Right ventricle myocardium superior (tissue), 1 donor: ENCODE measurements at places on chromosomes 11 and 22. TPM values are rescaled to one million over a fixed set of nuclear protein-coding genes. Genes with fewer than 3 reads are reported as not detected.

DNA sequence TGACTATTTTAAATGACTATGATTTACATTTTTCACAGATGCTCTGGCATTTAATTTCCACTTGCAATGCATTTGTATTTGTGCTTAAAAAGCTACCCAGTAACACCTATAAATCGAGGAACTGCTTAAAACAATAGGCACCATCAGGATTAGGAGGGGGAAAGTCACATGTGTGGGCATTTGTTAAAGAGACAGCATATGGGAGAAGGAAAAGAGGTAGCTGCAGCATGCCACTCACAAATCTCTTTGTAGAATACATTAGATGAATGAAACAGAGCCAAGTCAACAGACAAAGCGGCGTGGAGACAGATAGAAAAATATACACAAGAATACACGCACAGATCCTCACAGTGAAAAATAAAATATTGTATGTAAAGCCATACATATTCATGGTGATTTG lies 228.0 kb downstream of the CADM1 start:
- no peak for DNase-seq

- no peak for DNase-seq
Observed at GRCh38 chr11:30377347-30377746, 54.4 kb downstream of the ARL14EP start.

GRCh38 chr11:120598517-120599257 lies 87.1 kb downstream of the GRIK4 start:
- DNase-seq: no peak

- no peak for DNase-seq
Observed at GRCh38 chr11:35714882-35715627, 52.5 kb downstream of the TRIM44 start.

Gene GGTLC3
- total RNA-seq: not detected

DNA sequence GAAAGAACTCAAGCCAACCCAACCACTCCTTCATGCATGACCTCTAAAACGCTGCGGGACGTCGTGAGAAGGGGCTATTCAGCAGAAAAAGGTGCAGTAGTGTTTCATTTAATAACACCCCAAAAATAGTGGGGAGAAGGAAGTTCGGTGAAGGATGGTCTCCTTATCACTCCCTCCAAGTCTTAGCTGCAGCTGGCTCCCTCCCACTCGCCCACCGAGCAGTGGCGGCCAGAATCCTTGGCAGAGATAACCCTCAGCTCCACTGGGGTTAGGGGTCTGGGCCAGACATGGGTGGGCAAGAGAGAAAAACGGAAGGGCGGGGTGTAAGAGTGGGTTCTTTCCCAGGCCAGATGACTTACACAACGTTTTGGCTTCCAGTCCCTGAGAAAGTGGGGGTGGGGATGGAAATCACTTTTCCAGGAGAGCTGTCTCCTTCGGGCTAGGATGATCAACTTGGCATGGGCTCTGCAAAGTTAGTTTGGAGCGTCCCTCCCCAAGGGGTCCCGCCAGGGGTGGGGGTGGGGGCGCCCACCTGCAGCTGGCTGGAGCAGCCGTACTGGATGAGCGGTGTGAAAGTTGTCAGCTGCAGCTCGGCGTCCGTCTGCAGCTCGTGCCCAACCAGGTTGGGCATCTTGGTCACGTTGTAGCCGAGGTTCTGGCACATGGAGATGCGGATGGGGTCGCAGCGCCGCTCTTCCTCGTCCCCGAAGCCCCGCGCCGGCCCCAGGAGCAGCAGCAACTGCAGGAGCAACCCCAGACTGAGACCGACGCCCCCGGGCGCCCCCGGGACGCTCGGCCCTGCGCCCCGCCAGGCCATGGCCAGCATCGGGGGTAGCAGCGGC lies 705 bp downstream of the FZD4 start:
- peak; percentile 53 for DNase-seq

DNA sequence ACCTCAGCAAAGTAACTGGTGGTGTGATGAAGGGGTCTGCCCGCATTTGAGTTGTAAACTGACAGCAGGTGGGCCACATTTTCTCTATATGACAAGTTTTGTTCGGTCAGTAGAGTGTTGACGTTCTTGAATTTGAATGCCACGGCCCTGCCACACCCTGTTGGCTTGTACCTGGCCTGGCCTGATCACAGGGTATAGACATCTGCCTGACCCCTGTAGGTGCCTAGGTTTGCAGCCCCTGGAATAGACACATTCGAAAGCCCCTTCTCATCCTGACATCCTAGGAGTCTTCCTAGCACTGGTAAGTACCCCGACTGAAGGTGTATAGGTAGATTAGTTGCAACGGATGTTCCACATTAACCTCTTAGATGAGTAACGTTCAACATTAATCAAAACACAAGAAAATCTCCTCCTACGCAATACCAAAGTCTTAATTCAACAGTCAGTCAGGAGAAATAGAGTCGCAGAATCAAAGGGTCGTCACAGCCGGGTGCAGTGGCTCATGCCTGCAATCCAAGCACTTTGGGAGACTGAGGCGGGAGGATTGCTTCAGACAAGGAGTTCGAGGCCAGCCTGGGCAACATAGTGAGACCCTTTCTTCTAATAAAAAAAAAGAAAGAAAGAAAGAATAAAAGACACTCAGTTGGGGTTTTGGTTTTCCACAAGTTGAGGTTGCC lies 43.6 kb upstream of the CD5 start:
- no peak for DNase-seq

Gene UPK2
- total RNA-seq: not detected
